Stimulated activated CD4-positive, alpha-beta T cell treated with anti-CD3 and anti-CD28 coated beads, Interleukin-12 subunit alpha, Interleukin-12 subunit beta, amount 100 ng/mL, for 24 hours (primary cell): ENCODE measurements at places on chromosomes 5 and 9.
A peak's percentile ranks its signal among the peaks of the same experiment; 100 is the strongest.

DNA sequence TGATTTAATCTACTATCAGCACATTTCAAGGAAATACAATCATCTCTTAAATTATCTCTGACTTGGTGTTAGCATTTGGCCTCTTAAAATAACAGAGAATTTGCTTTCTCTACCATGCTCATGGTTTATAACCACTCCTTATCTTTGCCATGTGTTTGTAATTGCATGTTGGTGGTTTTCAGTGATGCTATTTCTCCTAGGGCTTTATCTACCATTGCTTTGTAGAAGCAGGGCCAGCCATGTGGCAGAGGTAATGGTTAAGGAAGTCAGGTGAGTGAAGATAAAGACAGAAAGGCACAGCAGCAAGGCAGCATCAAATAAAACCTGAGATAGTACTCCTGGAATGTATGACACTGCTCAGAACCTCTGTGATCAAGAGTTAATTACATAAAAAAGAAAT lies 206.2 kb downstream of the FER start:
- DNase-seq: no peak

GRCh38 chr5:178340187-178340586 lies 107.6 kb upstream of the PHYKPL start:
- no peak for DNase-seq

GRCh38 chr9:109010746-109011145 lies 2.6 kb downstream of the CTNNAL1 start:
- peak; percentile 31 for DNase-seq

- no peak for DNase-seq
Observed at GRCh38 chr5:149378241-149378820, 761 bp downstream of the IL17B start.

DNA sequence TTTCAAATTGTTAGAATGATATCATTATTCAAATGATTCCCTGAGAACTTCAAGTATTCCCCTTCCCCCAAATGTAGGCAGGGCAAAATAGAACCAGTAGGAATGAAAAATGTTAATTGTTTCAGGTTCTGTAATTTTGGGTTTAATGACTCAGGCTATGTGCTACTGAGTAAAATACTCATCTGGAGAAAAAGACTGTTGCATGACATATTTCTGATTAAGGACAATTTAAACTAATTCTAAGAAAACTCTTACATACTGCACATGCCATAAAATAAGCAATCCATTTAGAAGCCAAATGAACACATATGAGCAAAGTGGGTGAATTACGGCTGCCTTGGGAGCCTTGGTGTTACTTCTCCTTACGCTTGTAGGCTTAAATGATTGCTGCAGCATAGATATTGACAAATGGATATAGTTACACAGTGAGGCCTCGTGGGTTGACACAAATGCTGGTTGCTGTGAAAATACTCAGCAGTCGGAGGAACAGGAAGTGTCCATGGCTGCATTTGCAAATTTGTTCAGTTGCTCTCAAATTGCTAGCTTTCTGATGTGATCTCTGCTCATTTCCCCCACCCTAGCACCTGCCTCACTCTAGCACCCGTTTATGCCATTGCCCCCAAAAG lies 174.9 kb upstream of the DMAC1 start:
- no peak for DNase-seq

DNA sequence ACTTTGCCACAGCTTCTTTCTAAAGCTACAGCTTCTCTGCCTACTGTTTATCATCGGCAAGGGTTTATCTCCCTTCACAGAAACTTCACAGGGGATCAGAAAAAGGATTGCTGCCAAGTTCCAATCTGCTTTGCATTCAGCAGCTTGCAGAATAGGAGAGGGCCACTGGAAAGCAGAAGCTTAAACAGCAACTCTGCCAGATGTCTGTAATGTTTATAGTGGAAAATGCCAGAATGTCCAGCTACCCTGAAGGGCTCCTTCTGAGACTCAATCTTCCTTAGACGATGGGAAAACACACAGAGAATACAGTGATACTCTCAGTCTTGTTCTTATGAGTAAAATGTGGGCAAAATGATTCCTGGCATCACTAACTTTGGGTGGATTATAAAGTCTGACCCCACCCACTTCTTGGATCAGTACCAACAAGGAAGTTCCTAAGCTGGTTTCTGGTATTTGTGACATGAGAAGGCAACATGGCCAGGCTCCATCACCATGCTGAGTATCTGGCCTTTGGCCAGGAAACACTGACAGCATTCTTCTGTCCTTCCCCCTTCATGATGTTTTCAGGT lies 19.0 kb downstream of the STOM start:
- no peak for DNase-seq

- no peak for DNase-seq
Observed at GRCh38 chr9:75483636-75484035, 395.3 kb downstream of the OSTF1 start.

DNA sequence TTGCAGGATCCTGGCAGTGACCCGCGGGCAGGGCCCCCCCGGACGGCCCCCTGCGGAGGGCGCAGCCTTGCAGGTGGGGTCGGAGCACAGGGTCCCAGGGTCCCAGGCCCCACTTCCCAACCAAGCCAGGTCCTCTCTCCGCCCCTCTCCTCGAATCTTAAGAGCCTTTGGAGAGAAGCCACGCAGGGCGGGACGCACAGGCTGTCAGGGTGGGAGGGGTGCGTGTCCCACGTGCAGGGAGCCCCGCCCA lies 18.4 kb upstream of the EGFL7 start:
- no peak for DNase-seq
